SJSA1 (cell line): ENCODE measurements at places on chromosomes 6 and 20. TPM values are rescaled to one million over a fixed set of nuclear protein-coding genes. Genes with fewer than 3 reads are reported as not detected.

- peak; percentile 10 for DNase-seq
These were observed 69.9 kb upstream of the SCGN start for GRCh38 chr6:25582101-25582500.

Gene MYH7B
- total RNA-seq, result not detected in 2 replicates

Gene SLC16A10
- 0.06 TPM in 1 of 2 replicates, not detected in the other for total RNA-seq

Gene PKIG
- 54.6 and 71.0 TPM in 2 replicates for total RNA-seq

Gene PDYN
- total RNA-seq, result 0.05 TPM in 1 of 2 replicates, not detected in the other

DNA sequence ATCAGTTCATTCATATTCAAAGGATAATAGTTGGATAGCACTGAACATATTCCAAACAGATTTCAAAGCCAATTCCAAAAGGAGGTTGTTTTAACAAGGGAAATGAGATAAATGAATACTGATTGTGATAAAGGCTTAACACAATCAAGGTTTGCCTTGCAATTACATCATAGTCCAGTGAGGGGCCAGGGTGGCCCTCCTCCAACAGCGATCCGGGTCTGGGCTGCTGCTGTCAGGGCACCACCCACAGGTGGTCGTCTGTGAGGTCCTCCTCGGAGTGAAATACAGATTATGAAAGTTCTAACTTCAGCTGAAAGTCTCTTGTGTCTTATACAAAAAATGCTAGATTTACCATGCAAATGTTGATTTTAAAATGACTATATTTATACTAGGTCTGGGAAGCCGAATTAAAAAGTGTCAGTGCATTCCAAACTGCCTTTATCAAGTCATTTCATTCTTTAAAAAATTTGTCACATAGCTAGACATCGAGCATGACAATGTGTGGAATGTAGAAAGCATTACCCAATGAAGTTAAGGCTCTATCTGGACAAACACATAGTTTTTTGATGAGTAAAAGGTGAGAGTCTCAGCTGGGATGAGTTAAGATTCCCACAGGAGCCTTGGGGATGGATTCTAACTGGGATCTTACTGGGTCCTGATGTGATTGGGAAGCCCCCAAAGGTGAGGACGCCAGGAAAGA, 65.9 kb upstream of the SLC22A23 start:
- peak; percentile 75 for DNase-seq

Gene PAX1
- not detected in 2 replicates for total RNA-seq

DNA sequence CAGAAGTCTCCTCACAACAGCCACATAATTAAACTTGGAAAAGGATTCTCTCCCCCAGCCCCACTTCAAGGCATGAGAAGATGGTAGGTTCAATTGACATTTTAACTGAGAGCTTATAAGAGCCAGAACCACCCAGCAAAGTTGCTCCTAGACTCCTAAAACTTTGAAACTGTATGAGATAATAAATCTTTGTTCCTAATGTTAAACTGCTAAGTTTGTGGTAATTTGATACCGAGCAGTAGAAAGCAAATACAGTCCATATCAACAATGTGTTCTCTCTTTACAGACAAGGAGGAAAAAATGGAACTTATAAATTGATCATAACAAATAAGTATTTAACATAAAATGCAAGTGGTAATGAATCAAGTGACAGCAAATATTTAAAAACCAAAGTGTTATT, 831.8 kb downstream of the MAFB start:
- no peak for DNase-seq

- no peak for DNase-seq
These were observed 94.7 kb upstream of the PLCB4 start for GRCh38 chr20:8974009-8974708.

DNA sequence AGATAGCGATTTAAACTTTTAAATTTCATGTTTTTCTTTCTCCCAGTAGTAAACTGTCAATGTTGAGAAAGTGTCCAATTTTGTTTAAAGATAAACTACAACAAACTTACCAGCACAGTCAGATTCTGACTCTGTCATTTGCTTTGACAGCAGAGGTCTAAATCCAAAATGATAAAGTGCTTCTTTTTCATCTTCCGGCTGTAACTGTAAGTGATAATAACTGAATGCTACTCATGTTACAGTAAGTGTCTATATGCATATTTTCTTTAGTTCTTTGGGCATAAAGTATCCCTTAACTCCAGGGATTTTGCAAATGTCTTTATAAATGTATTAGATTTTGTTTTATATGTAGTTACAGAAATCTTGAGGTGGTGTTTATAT, 610.4 kb downstream of the RFPL4B start:
- no peak for DNase-seq

DNA sequence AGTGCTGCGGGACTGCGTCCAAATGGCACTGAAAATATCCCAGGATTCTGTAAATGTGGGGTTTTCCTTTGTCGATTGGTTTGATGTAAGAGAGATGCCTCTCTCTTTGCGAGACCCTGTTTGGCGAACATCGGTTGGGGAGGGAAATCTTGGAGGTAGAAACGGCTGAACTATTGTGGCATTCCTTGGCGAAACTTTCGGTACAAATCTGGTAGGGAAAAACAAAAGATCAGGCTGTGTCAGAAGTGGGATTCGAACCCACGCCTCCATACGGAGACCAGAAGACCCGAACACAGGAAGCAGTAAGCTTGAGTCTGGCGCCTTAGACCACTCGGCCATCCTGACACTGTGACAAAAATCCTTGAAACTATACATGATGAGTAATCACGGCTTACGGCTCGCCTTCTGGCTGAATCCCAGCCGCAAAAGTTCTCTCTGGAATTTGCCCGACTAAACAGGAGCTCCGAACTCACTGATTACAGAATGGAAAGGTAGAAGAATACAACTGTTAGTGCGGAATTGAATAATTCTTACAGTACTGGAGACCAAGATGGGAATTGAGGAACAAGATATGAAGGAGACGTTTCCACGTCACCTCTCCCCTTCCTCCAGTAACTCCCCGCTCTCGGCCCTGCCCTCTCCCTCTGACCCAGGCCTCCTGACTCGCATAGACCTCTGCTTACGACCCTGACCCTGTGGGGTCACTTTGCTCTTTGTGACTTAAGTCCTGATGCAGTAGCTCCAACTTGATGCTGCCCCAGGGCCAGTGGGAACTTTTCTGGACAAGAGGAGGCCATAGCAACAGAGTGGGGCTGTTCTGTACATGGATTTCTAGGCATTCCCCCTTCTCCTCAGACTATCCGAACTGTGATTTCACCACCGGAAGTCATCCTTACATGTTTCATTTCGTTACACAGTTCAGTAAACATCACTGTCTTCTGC, 132.8 kb upstream of the ZNF184 start:
- peak; percentile 45 for DNase-seq

DNA sequence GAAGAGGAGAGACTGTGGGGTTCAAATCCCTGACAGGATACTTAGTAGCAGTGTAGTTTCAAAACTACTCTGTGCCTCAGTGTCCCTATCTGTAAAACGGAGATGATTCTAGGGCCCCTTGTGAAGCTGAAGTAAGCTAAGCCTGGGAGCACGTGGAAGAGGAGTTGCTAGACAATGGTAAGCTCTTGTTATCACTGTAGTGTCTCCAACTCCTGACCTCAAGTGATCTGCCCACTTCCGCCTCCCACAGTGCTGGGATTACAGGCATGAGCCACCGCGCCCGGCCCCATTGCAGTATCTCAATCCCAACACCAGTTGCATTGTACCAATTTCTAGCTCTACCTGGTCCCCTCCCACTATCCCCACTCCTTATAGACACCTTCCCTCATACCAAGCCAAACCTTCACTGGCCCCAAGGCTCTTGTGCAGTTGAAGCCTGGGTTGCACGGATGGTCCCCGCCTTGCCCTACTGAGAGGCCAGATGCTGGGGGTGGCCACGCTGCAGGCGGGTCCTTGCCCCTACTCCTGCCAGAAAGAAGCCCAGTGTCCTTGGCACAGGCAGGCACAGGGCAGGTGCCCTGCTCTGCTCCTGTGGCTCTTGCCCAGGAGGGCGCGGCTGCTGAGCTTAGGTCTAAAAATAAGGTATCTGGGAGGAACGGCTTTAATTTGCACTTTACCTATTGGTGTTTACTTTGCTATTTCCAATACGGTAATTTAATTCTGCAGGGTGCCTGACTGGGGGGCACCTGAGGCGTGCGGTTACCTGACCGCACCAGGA, 118.1 kb downstream of the VEGFA start:
- no peak for DNase-seq

GRCh38 chr6:146240322-146240721, 211.5 kb downstream of the GRM1 start:
- no peak for DNase-seq

GRCh38 chr20:49729780-49730179, 16.1 kb upstream of the B4GALT5 start:
- no peak for DNase-seq

Gene IFT52
- total RNA-seq, result 32.5 and 34.7 TPM in 2 replicates

DNA sequence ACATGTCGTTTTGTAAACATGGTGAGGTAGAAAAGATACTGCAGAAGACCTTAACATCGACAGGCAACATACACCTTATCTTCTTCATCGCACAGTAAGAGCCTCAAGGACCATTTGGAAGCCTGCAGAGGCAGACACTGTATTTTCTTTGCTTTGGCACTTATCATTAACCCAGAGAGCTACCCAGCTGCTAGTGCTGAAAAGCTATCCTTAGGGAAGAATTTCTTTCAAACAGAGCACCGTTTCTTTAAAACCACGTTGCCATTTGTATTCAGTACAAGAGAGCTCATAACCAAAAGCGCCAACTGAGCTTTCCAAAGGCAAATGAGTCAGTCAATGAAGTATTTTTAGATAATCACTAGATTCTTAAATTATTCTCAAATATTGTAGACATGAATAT, 306.6 kb downstream of the EPM2A start:
- DNase-seq, result no peak

GRCh38 chr6:132070356-132070755, 119.2 kb upstream of the CCN2 start:
- DNase-seq, result no peak

DNA sequence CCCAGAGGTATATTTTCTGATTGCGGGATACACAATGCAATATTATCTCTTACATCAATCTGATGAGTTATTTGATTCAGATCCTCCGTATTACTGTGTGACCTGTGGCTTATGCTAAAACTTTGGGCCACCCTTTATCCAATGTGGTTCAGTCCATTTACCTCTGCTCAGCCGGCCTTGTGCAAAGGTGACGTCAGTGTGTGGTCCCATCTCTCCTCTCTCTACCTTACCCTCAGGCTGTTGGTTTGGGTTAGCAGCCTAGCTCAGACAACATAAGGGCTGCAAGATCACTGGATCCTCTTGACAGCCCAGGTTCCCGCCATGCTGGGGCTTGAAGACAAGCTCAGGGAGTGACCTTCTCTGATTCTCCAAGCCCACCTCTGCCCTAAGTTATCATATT, 33.0 kb downstream of the SNHG17 start:
- no peak for DNase-seq

- no peak for DNase-seq
These were observed 496 bp downstream of the GRM4 start for GRCh38 chr6:34145161-34146020.

DNA sequence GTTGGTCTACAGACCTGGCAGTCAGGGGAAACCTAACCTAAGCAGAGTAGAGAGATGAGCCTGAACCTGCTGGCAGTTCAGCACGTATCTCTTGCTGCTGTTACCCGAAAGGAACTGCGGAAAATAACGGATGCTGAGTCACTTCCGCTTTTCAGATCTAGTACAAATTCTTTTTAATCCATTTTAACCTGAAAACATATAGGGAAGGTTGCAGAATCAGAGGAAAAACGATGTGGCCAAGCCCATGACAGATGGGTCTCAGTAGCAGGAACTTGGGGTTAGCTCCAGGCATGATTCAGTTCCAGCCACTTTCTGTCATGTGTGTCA, 351.9 kb upstream of the PRND start:
- DNase-seq, result no peak

Gene FAM184A
- not detected in 2 replicates for total RNA-seq

GRCh38 chr20:50023116-50023805, 40.5 kb downstream of the SNAI1 start:
- no peak for DNase-seq

Gene CASS4
- not detected in 2 replicates for total RNA-seq

- DNase-seq, result no peak
These were observed 4.7 kb downstream of the PTK6 start for GRCh38 chr20:63532449-63532971.

GRCh38 chr6:3592371-3592941, 135.6 kb upstream of the SLC22A23 start:
- peak; percentile 26 for DNase-seq

- DNase-seq, result peak; percentile 41
These were observed 5.2 kb downstream of the SLC2A4RG start for GRCh38 chr20:63744574-63745423.

DNA sequence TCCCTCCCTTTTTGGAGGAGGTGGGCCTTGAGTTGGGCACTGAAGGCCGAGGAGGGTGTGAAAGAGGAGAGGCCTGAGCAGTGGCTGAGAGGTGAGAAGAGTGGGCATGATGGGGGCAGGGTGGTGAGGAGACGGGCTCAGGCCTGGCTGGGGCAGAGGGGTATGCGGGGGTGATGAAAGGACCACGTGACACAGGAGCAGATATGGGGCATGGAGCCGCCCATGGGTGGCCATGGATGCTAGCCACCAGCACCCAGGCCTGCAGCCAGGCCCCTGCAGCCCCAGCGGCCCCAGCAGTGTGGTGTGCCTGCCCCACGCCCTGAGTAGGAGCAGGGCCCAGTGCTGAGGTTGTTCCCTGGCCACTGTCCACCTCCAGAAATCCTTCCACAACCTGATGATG, 26.5 kb downstream of the UQCC2 start:
- no peak for DNase-seq

DNA sequence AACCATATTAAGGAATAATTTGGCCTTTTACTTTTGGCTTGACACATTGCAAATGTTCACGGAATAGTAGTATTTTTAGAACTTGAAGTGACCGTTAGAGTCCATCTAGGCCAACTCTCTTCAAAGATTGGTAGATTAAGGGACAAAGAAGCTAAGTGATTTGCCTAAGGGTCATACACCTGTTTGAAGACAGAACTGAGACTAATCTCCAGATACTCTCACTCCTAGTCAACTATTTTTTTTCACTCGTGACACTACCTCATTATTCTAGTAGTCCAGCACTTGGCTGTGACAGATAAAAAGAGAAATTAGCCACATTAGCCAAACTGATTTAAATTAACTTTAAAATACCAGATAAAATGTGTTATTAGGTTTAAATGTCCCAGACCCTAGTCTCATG, 10.6 kb downstream of the ACSS2 start:
- no peak for DNase-seq

- no peak for DNase-seq
These were observed 52.1 kb downstream of the FAXC start for GRCh38 chr6:99297415-99297814.

DNA sequence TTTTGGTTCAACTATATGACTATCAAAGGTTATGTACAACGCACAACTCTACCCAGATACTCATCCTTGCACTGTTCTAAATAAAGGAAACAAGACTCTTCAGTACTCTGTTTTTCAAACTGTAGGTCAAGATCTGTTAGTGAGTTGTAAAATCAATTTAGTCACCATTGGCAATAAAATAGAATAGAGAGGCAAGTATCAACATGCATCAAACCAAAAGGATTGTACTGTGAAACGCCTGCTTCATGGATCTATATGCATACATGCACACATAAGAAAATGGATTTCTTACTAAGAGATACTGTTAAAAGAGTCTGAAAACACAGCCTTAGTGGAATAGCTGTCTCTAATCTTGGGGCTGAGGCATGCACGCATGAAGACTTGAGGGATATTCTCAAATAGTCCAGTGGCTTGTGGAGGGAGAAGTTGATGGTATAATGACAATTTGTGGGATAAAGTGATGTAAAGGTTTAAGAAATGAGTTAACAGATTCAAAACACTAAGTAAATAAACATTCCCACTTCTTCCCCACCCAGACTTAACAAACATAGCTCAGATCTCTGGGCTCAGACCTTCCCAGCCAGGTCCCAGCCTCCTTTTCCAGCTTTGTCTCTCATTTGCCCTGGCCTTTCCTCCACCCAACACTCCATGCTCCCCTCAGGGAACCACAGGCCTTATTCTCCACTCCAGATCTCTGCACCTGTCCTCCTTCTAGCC, 10.7 kb upstream of the LZTS3 start:
- DNase-seq, result no peak
